Activated CD4-positive, alpha-beta T cell treated with anti-CD3 and anti-CD28 coated beads, Interleukin-2, Interleukin-6, amounts not matched to agents 100 ng/mL and 50 ng/mL, durations not matched to agents 16 hours and 8 hours (primary cell): ENCODE measurements at places on chromosomes 6 and 20.

DNA sequence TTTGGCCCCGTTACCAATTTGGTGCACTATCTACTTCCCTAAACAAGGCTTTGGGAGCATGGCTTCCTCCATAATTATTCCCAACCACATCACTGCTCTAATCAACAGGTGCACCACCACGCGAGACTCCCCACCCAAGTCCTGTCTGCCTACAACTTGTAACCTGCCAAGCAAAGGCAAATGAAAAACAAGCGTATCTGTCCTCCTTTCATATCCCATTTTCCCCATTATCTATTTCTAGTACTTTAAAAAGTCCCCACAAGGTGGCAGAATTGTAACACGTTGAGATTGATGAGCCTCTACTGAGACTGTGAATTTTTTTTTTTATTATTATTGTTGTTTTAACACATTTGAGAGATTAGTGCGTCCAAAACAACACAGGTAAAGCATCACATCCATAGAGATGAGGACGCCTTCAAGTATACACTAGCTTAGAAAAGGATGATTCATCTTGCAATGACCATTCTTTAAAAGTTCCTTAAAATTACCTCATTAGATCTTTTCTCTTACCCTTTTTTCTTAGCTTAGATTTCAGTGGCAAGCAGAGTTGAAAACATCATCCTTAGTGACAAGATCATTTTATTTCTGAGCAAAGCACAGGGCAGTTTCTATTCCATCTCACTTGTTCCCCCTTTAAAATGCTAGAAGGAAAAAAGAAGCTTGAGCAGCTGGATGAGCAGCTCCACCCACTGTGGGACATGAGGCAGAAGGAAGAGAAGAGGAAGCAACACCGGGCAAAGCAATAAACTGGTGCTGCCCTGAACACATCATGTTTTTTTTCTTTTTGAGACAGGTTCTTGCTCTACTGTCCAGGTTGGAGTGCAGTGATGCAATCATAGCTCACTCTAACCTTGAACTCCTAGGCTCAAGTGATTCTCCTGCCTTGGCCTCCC, 210.8 kb downstream of the ARHGAP18 start:
- peak; percentile 78 for DNase-seq

GRCh38 chr20:31872406-31872805, 2.0 kb downstream of the TTLL9 start:
- DNase-seq, result no peak

GRCh38 chr20:45949542-45950329, 15.3 kb downstream of the PCIF1 start:
- no peak for DNase-seq

DNA sequence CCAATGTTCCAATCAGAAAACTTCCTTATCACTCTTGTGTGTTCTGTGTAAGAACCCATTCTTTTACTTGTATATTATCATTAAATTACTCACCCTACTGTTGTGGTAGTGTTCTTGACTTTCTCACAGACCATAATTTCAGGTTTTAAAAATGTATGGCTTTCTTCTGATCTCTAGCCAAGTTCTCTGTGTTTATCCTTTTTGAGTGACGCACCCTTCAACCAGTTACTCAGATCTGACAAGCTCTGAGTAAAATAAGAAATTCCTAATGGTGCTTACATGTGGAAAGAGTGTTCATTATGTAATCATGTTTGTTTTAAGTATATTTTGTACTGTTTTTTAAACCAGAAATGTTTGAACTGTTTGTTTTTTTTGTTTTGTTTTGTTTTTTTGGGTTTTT, 11.0 kb downstream of the TBPL1 start:
- DNase-seq, result peak; percentile 37

- no peak for DNase-seq
Measured at GRCh38 chr6:169189182-169189581, 64.5 kb downstream of the THBS2 start.

DNA sequence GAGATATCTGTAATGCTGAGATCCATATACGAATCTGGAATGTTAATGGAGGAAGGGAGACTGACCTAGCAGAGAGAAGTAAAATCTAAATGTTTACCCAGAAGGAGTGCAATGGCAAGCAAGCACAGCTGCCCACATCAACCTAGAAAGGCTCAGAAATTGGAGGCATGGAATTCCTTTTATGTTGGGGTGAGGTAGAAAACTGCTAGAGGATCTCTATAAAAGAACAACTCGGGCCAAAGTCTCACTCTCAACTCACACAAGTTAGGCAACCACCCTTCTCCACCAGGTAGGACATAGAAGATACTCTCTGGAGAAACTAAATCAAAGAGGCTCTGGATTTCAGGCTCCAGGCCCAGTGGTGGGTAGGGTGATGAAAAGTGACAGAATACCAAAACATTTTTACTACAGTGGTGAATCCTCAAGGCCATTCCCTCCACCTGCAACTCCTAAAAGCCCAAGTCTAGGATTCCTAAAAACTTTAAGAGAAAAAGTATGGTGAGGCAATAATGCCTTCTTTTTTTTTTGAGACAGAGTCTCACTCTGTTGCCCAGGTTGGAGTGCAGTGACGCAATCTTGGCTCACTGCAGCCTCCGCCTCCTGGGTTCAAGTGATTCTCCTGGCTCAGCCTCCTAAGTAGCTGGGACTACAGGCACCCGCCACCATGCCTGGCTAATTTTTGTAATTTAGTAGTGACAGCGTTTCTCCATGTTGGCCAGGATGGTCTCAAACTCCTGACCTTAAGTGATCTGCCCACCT, 9.5 kb upstream of the ADGRG6 start:
- DNase-seq, result no peak

GRCh38 chr6:127289934-127290333, 23.3 kb downstream of the RNF146 start:
- DNase-seq, result no peak

DNA sequence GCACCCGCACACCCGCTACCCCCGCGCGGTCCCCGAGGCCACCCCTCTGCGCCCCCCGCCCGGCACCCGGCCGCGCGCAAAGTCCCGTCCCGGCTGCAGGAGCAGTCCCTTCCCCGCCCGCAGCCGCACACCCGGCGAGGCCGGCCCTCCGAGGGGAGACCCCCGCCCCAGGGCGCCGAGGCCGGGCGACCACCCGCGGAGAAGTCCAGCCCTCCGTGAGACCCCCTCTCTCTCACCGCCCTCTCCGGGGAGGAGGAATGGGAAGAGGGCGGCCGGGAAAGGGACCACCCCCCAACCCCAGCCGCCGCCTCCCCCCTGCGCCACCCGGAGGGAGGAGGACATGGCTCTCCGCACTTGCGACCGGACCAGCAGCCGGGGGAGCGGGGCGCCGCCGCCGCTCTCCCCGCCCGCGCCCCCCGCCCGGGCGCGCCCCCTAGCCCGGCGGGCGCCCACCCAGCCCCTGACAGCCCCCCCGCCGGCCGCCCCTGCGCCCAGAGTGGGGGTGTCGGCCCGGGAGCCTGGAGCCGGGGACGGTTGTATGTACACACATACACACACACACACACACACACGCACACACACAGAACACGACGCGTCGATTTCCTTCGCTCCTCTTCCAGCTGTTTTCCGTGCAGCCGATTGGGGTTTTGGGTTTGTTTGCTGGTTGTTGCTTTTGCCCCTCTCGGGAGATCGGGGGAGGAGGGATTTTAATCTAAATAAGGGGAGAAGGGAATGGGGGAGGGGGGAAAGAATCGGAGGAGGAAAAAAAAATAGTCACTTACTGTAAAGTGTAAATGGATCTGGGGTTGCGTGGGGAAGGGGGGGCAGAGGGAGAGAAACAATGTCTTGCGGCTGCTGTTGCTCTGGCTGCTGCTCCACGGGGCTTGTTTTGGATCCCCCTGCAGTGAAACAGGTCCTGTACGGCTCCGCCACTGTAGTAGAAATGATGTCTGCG, at the start of gene ATXN1:
TSS of gene ATXN1 (minus strand) at position 945 of the 955 bp plus-strand sequence.
- peak; percentile 41 for DNase-seq

DNA sequence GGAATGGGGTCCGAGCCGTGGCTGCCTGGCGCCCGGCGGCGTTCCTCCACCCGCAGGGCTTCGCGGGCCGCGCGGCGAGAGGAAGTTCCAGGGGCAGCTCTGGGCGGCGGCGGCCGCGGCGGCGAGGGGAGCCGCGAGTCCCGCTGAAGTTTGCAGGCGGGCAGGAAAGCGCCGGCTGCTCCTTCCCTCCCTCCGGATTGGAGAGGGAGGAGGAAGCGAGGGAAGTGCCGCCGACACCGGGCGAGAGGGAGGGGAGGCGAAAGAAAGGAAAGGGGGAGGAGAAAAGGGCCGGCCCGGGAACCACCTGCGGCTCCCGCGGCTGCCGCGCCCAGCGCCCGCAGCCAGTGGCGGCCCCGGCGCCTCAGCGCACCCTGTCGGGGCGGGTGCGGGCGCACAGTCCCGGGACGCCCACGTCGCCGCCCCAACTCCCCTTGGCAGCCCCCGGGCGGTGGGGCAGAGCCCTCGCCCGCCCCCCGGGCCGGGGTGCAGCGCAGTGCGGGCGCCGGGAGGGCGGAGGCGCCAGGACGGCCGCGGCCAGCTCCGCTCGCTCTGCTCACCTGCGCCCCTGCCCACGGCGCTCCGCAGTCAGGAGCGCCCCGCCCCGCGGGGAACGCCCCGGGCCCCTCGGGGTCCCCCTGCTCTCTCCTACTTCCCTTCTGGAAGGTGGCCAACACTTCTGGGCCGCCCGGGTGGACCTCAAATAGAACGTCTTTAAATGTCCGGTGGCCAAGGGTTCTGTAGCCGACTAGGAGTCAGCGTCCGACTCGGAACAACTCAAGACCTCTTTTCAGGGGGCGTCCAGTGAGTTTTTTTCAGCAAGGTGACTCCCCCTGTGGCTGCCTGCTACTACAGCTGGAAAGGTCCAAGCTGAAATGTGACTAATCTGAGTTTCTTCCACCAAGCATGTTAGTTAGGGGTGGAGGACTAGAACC, 80.3 kb upstream of the CCDC28A start:
- DNase-seq, result peak; percentile 39

- no peak for DNase-seq
Measured at GRCh38 chr6:100595456-100595855, 130.7 kb upstream of the SIM1 start.

- DNase-seq, result no peak
Measured at GRCh38 chr6:52183131-52183713, 3.0 kb upstream of the IL17A start.

DNA sequence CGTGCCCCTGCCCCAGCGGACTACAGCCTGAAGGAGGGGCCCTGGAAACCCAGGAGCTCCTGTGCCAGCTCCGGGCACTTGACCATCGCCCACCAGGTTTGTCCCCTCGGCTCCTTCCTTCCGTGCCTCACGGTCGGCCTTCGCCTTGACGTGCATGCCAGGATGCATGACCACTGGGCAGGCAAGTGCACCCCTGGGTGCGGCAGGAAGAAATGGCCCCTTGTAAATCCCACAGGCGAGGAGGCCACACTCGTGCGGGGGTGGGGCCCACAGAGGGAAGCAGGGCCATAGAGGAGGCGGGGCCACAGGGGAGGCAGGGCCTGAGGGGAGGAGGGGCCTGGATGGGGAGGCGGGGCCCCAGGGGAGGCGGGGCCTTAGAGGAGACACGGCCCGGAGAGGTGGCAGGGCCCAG, 81.7 kb downstream of the YTHDF1 start:
- DNase-seq, result peak; percentile 9

GRCh38 chr6:136886091-136886490, 36.0 kb upstream of the SLC35D3 start:
- peak; percentile 20 for DNase-seq

- DNase-seq, result peak; percentile 90
Measured at GRCh38 chr20:51661609-51662178, 106.5 kb downstream of the ATP9A start.

DNA sequence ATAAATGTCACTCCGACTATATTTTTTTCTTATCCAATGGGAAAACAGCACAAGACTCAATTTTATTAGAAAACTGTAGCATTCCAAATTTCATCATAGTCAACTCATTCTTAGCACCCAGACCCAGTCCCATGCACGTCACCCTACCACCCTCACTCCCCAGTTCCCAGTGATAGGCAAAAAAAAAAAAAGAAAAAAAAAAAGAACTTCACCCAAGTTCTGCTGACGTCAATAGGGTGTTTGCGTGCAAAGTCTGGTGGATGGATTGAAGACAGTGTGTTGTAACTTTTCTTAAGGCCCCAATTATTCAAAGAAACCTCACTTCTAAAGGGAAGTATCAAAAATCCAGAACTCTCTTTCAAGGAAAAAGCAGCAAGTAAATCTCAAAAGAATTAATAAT, 213.9 kb upstream of the PRDM1 start:
- DNase-seq, result no peak

GRCh38 chr6:97077380-97077779, 152.9 kb downstream of the KLHL32 start:
- no peak for DNase-seq

- DNase-seq, result peak; percentile 30
Measured at GRCh38 chr6:2103765-2104523, 141.5 kb downstream of the GMDS start.

DNA sequence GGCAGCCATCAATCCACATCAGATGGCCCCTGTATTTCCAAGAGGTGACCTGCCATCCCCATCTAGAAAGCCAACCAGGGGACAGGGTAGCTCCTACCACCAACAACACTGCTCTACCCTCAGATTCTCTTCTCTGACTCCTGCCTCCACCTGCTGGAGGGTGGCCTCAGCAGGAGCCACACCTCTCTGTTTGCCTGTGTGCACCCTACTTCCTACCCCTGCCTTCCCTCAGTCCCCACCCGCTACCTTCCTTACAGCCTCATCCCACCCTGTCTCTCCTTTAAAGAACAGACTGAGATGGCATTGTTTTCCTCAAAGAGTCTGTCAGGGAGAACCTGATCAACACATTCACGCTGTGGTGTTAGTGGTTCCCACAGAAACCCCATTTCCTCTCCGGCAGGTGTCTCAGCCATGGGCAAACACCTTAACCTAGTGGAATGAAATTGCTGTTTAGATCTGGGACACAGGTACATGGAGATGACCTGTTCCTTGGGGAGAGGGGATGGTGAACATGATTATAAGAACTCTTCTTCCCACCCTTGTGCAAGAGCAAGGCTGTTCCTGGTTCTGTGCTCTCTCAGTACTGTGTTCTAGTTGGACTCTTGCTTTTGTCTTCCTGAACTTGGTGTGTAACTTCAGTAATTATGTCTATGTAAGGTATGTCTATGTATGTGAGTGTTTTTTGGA, 1.8 kb downstream of the ENTPD6 start:
- peak; percentile 20 for DNase-seq
